ENCODE measurements at places on chromosomes 3 and 15.

DNA sequence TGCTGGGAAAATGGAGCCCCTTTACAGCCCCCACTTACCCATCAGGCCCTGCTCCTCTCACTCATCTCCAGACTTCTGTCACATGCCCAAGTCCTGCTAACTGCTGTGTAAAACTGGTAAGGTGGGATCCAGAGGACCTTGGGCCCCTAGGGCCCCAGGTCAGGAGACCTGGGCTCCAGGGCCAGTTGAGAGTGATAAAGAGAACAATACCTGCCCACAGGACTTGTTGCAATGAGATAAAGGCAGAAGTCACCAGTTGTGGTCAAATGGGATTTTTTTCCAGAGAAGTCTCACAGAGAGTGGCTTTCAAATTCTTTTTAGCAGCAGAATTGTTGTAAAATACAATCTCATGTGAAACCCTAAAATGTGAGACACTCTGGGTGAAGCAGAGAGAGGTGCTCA, 753 bp downstream of the FURIN start:
- DNase-seq, result no peak

DNA sequence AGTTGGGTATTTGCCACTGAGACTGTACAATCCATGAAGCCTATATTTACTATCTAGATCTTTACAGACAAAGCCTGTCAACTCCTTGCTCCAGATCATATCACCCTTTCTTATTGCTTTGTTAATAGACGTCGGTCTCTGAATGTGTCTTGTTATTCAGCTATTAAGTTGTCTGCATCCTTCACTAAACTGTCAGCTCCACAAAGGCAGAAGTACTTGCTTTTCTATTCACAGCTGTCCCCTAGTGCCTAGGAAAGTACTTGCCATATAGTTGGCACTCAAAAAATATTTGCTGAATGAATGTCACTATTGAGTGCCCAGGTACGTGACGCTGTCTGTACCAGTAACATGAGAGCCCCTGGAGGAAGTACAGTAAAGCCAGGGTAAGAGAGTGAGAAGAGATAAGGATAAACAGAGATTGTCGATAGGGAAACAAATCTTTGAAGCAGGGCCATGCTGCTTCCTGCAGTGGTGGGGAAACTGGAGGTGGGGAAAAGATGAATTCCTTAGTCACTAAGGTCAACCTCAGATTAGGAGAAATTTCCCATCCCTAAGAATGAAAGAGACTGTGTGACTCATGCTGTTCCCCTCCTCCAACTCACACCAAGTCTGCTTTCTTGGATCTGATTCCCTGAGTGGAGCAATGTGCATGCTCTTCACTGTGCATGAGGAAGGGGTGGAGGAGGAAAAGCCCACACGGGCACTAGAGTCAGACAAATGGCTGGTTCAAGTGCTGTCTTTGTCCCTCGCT, 36.3 kb downstream of the PRICKLE2 start:
- DNase-seq, result no peak

DNA sequence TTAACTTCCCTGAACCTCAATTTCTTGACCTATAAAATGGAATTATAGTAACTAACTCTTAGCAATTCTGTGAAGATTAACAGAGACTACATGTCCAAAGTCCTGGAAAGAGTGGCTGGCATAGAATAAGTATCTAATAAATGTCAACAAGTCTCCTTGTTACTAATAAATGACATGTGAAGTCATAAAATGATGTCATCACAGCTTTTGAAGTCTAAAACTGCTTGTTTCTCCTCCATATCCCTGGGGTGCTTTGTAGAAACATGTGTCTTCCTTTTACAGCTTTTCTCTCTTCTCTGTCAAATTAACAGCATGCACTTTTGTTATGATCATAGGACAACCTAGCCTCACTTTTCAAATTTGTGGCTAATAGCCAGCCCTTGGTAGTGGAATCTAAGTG, 510.2 kb downstream of the NTRK3 start:
- DNase-seq, result no peak

GRCh38 chr3:112027826-112028225, 6.7 kb upstream of the TMPRSS7 start:
- DNase-seq, result no peak

DNA sequence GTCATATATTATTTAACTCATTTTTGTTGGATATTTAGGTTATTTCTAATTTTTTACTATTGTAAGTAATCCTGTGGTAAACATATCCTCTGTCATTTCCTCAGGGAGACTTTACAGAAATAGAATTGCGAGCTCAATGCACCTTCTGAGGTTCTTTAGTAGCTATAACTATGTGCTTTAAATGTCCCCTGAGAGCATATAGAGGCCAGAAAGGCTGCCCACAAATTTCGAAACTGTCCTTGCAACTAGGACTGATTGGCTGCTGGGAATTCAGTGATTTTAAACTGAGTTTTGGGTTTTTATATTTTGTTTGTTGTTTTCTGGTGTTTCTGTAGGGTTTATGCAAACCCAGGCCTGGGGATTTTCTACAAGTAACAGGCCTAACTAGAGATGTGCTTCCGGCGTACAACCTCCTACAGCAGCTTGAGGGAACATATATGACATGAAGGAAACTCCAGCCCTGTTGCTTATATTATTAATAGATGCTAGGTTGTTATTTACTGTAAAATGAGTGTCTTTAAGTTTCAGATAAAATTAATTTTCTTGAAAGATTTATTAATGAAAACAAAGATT, 29.1 kb upstream of the P4HTM start:
- DNase-seq, result no peak

- no peak for DNase-seq
These were observed 104.5 kb downstream of the MESD start for GRCh38 chr15:80885016-80885579.

DNA sequence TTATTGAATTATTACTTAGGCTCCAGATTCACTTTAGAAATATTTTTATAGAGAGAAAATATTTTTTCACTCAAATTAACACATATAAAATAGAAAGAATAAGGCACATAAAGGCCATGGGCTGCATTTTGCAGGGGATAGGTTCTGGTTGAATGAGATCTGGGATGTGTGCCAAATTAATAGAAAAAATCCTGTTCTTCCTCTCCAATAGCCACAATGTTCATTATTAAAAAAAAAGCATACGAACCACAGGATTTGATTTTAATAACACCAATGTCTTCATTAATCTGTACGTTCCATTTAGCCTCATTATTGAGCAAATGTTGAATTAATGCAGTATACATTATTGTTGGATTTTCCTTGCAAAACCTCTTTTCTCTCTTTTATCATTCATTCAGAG, 622.8 kb upstream of the AGTR1 start:
- no peak for DNase-seq

DNA sequence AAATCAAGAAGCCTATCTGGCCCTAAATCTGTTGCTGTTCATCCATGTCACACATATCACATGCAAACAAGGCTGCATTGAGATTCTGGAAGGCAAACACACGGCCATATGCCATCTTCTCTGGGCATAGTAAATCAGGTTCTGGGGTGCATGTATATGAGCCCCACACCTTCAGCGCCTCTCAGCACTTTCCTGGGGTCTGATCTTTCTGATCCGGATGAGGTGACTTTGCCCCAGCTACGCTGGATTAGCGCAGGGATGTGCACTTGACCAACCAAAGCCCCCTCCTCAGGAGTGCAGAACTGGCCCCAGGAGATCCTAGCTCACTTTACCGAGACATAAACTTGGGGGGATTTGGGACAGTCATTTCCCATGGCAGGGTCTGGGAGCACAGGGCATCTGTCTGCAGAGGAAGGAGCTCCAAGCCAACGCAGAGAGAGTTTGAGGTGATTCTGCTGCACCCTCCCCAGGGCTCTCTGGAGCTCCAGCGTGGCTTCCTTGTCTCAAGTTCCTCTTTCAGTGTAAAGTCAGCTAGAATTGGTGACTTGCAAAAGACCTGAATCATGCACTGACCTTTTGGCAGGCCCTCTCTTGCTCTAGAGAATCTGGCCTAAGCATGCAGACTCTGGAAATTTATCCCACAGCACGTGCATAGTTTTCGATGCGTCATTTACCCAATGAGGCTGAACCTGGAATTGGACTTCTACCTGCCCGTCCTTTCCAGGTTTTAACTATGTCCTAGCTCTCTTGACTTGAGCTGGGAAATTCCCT, 63.5 kb upstream of the KLF13 start:
- DNase-seq, result no peak

DNA sequence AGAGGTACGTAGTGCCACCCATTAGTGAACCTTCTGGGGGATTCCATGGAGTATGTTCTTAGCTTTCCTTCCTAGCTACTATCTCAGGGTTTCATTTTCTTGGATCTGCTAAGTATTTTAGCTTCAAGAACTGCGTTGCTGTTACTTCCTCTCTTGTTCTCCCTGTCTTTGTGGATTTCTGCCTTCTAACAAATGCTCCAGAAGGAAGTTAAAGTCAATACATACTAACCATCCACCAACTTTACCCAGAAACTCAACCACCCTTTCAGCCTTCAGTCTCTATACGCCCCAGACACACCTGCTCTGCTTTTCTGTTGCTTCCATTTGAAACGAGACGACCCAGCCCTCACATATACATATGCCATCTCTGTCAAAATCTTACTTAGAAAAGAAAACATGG, 2.4 kb upstream of the KLF13 start:
- DNase-seq, result no peak

- DNase-seq, result no peak
These were observed 31.7 kb downstream of the HACD3 start for GRCh38 chr15:65561934-65562333.

GRCh38 chr3:64437131-64437530, 211.9 kb upstream of the PRICKLE2 start:
- DNase-seq, result no peak

GRCh38 chr3:188817935-188818269, 353.9 kb upstream of the TPRG1 start:
- DNase-seq, result no peak

DNA sequence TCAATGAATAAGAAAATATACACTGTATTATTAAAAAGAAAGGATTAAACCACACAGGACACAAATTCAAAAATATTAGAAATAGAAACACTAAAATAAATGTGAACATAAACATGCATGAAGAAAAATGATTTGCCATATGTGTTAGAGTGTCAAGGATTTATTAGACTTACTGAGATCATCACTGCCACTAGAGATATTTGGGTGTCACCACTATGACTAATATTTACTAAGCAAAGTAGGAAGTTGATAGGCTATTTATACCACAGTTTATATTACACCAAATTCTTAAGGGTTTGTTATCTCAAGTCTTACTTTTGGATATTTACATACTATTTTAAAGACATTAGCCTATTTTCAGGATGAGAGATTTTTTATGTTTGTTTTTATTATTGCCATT, 575.0 kb upstream of the SGO1 start:
- no peak for DNase-seq

DNA sequence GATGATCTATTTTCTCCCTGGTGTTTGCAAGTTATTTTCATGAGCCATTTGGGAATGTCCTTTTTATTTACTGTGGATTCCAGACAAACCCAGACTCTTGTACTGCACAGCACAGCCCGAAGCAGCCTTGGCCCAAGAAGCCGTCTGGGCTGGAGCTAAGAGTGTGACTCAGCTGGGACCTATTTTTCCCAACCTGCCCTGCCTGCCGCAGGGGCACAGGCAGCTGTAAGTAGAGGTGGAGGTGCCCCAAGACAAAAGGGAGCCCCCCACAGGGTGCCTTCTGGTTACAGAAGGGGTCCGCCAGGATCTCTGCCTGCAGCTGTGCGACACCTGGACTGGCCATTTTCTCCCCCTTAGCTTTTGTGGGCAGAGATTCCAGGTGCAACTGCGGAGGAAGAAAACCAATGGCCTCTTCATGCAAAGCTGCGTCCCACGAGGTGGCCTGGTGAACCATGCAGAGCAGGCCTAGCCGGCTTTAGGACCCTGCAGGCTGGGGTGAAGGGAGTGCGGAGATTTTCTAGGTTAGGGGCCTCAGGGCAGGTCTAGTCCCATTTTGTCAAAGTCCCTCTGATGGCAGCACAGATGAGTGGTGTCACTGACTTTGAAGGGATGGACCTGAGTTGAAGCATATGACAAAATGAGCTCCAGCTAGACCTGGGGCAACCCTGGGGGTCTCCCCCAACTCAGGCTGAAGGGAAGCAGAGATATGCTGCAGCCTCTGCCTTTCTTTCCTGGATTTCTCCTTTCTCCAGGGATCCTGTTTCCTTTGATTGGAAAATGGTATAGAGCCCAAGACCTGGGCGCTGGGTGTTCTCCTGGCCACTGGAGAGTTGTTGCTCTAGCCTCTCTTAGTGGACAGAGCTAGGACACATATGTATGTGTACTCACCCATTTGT, 131.2 kb downstream of the KLF13 start:
- no peak for DNase-seq

DNA sequence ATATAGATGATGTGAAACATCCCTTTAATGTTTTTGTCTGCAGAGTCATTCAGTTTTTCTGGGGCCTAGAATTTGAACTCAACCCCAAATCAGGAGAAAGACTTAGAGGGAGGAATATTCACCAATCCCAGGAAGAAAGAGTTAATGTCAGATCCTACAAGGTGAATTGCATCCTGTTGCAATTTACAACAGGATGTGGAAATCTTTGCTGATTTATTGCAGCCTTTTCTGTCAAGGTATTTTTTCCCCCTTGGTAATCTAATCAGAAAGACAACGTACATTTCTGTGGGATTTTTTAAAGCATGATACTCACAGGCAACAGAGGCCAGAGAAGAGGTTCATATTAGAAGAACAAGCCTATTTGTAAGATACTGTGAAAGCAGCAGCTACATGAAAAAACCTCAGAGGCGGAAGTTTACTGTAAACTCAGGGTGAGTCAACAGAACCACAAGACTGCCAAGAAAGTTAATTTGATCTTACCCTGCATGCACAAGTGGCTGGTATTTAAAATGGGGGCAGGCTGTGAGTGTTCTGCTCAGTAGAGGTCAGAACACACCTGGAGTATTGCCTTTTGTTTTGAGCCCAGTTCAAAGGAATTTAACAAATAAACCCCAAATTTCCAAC, 531.9 kb downstream of the AGBL1 start:
- no peak for DNase-seq

DNA sequence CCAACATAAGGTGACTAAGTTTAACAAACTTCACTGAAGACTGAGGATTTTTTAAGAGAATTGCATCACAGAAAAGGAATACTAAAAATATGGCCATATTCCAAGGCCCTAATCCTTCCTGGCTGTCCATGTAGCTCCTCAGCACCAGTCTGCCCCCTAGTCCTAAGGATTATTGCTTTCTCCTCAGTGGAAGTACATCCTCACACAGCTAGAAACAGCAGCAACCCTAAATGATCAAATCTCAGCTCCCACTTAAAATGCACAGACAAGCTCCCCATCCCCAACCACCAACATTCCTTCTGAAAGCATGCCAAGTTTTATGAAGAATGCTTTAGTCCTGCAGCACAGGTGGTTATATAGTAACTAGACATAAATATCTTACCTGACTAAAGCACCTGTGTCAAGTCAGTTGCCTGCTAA, 14.7 kb downstream of the ST3GAL6 start:
- no peak for DNase-seq

- DNase-seq, result no peak
These were observed 266.5 kb upstream of the CADM2 start for GRCh38 chr3:84692261-84692660.

DNA sequence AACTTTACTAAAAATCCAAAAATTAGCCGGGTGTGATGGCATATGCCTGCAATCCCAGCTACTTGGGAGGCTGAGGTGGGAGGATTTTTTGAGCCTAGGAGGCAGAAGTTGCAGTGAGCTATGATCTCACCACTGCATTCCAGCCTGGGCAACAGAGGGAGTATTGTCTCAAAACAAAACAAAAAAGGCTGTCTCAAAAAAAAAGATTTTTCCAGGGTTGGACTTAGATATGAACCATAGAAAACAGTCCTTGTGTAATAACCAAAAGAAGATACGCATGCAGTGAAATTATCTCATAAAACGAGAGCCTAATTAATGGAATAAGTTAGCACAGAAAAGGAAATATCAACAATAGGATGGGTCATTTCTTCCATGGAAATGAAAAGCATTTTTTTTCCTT, 320.4 kb upstream of the RASGRP1 start:
- DNase-seq, result no peak

Measured in dorsolateral prefrontal cortex (tissue), 122 donors.